ENCODE measurements at places on chromosomes 1 and 21.

- DNase-seq: no peak
Observed at GRCh38 chr1:55310505-55310971, 95.4 kb upstream of the USP24 start.

DNA sequence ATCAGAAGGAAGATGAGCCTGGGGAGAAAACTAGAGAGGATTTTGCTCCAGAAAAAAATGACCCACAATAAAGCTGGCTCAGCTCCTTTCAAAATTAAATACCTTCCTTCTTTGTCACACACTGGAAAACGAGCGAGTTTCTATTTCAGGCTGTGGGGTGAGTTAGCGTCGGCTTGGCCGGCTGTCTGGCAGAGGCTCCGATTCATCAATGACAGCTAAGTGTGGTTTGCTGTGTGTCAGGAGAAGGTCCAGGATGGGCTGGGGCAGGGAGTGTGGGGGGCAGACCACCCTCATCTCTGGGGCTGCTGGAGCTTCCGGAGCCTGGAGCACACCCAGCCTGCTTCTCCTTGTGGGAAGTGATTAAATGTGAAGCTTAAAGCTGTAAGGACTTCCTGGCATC, 120.2 kb downstream of the ETS2 start:
- no peak for DNase-seq

DNA sequence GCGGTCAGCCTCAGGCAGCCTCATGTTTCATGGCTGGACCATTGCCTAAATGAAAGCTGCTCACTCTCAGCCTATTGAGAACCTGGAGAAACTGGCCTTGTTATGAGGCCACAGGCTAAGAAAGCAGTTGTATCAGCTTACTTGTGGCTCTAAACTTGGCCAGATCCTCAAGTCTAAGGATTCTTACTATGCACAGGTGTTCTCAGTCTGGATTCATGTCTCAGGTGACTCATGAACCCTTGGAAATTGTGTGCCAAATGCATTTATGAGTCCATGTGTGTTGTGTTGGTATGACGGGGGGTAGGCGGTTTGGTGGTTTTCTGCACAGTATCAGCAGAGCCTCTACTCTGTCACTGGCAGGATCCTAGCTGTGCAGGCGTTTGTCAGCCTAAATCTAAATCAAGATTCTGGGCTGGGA, 90.4 kb downstream of the ROR1 start:
- DNase-seq: no peak

DNA sequence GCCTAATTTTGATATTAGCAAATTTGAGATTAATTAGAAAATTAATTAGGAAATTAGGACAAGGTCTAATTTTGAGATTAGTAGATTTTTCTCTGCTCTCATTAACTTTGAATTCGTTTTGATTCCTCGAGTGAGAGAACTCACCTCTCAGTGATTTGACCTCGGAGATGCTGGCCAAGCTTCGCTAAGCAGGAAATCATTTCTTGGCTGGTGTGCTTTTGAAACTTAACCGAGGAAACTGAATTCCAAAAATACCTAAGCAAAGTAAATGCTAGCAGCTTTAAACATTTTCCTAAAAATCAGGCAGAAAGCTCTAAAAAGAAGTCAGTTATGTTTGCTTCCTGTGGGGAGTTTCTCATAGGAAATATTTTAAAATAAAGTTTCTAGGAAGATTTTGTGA, 34.9 kb downstream of the CDC14A start:
- DNase-seq: no peak

DNA sequence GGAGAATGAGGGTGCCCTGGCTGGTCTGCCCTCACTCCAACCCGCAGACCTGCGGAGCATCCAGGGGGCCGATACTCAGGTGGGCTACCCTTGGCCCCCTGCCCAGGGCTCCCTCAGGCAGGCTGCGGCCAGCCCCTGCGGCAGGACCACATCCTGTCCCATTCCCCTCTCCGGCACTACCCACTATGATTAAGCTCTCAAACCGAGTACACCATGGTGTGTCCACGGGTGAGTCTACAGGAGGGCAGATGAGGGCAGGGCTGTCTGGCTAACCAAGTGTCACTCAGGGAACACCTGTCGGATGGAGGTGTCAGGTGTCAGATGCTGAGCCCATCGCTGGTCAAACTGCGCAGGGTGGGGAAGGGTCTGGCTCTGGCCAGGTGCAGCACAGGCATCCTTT, 47.2 kb downstream of the SLC66A1 start:
- no peak for DNase-seq

GRCh38 chr1:112143871-112144441, 154.5 kb upstream of the KCND3 start:
- DNase-seq: no peak

DNA sequence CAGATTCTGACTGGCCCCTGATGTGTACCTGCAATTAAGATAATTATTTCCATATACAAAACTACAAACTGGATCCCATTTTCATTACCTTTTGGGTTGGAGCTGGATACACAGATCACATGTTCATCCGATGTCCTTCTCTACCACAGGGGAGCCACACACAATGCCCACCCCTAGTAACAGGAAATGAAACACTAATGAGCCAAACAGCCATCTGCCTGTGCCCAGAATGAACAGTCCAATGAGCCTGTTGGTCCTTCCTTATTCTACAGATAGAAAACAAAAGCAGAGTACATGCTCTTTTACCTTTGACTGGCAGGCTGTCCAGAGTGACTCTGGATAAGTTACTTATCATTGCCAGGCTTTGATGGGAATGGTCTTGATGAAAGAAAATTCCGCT, 68.6 kb downstream of the SIPA1L2 start:
- DNase-seq: no peak

DNA sequence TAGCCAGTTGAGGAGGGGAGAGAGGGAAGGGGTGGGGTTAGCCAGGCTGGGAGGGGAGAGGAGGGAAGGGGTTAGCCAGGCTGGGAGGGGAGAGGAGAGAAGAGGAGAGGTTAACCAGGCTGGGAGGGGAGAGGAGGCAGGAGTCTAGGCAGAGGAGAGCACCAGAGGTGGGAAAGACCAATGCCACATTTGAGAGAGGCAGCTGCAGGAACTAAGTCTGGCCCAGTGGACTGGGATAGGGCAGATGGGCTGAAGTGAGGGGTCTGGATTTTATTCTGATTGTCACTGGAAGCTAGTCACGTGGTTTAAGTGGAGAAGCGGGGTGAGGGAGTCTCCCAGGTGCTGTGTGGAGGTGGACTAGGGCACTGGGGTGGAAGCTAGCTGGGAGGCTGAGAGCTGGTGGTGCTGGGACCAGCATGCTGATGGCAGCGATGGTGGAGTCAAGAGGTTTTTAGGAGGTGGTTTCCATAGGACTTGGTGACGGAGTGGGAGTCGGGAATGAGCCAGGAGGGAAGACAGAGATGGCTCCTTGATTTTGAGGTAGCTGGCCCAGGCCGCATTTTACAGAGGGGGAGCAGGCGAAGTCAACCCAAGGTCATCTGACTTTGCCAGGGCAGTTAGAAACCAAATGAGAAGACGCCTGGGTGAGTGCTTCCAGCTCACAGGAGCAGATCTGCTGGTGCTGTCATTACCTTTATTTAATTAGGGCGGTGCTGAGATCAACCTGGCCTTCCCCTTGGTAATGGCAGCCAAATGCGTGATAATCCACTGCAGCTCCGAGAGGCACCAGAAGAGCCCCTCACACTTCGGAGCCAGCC, 42.8 kb downstream of the DISP3 start:
- DNase-seq: no peak

- DNase-seq: no peak
Observed at GRCh38 chr1:1942753-1943656, 23.9 kb upstream of the TMEM52 start.

- no peak for DNase-seq
Observed at GRCh38 chr1:78426408-78426807, 64.4 kb upstream of the PTGFR start.

DNA sequence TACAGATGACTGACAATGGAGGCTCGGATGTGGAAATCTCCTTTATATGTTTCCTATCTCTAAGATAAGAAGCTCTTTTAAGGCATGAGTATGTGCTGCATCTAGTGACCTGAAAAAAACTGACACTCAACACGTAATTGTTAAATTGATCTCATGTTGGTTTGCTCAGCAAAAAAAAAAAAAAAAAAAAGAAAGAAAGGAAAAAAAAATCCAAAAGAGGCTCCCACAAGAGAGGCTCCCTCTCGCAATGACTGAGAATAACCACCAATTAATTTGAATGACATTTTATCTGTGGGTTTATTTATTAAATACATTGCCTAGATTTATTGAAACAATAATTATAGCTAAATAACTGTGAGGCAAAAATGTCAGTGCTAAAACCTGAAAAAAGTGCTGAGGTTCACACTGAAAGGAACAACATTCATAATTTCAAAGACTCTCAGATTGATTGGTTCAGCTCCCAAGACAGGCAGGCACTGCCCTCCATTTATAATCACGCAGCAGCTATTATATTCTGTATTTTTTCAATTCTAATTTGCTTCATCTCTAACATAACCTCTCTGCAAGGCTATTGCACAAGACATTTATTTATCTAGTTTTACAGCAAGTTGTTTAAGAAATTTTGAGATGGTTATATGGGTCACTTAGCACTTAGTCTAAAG, 184.5 kb upstream of the TMPRSS15 start:
- DNase-seq: no peak

- no peak for DNase-seq
Observed at GRCh38 chr1:162333991-162334390, 42.7 kb downstream of the SPATA46 start.

DNA sequence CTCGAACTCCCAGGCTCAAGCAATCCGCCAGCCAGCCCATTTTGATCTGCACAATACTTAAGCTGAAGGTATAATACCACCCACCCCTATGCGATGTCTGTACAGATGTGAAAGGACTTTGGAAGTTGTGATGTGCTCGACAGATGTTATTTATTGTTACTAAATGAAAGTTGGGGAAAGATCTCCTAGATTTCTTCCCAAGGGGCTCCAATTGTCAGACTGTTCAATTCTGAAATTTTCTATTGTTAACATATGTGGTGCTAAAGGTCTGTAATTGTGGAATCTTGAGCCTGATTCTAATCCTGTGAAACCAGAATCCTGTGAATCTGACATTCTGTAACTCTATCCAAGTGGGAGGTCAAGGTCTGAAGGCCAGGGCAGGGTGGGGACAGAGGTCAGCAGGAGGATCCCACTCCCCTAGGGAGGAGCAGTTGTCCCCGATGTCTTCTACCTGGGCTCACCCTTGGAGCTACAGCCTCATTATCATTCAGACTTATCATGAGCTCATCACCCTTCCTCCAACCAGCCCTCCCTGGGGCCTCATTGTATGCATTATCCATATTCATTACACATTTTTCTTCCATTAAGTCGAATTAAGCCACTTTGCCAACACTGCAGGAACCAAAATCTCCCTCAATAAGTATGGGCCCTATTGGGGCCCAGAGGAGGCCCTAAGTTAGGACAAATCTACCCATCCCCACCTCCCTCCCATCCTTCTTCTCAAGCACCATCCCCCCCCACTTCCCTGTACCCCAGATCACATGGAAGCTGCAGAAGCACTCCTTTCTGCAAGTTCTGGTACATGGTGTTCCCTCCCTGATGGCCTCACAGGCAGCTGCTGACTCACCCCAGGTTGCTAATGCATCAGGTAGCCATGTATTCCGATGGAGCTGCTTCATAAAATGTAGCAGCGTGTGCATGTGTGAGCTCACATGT, 32.3 kb downstream of the SHISAL2A start:
- no peak for DNase-seq

DNA sequence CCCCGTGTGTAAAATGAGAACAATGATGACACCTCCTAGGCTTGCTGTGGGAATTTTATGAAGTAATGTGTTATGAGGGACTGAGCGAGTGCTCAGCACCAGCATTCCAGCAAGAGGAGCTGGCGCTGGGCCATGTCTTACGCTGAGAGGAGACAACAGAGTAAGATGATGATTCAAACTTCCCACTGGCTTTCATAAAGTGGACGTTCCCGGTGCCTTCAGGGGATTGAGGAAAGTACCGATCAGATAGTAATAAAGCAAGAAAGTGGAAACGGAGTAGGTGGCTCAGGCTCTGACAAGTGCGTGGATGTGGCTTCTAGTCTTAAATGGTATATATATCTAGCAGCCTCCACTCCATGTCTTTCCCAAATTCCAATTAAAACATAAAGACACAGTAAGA, 23.8 kb downstream of the EPHA10 start:
- no peak for DNase-seq
